AG10803 (cell line): ENCODE measurements at places on chromosomes 4 and X.

GRCh38 chr4:101262683-101263082 is 84.6 kb downstream of the PPP3CA start:
- DNase-seq, result no peak

DNA sequence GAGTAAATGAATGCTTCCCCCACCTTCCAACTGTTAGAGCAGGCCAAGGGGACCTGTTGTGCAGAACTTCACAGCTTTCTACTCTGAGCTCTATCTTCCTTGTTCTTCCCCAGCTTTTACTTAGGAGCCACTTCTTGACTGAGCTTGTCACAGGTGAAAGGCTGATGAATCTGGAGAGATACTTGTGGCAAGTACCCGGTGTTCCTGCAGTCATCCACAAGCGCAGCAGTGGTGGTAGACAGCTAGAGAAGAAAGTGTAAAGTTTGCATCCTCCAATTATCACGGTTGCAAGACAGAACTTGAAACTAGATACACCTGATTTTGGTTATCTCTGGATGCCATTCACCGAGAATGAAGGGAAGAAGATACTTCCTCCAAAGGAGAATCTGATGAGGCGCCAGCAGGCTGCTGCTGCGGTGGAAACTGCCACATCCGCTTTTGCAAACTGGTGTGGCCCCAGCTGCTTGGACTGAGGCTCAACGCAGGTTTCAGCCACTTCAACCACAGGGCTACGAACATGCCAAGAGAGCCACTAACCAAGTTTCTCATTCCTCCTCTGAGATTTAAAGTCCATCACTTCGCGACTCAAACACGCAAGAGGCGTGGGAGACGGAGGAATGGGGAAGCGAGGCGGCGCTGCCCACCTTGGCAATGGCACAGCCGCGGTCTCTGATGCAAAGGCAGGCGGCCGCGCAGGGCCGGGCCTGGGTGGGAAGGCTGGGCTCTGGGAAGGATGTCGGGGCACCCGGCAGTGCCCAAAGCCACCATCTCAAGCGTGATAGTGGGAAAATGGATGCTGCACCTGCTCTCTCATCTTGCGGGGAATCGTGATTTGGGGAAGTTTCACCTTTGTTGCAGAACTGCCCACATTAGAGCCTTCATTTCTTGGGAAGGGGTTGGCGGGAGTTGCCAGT is 1.3 kb upstream of the FHIP1A start:
- DNase-seq, result peak; percentile 43

DNA sequence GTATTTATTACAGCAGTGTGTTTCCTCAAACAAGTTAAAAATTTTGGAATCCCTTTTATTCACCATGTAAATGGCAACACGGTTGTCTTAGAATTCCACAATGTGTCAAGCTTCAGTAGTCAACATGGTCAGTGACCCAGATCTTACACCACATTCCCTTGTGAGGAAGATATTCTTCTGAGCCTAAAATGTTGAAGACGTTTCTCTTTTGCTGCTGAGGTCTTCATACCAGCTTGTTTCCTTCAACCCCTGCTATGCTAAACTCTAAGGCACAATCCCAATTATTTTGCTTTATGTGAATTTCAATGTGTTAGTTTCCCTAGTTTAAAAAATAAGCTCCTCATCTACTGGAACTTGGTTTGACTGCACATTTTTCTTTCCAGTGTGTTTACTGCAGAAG is 17.6 kb upstream of the LDB2 start:
- no peak for DNase-seq

DNA sequence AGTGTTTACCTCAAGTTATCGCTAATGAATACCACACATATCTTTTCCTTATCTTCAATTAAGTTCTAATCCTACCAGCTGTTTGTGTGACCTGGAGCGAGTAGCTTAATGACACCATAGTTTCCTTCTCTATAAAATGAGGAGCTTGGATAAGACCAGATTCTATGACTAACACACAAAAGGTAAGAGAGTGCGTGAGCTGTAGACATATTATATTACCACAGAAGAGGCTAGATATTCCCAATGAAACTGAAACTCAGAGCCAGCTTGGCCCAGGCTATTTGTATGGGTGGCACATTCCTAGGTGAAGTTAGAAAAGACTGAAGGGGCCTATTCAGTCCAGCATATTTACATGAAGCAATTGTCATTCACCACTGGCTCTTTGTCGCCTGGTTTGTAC is 30.2 kb downstream of the ASB5 start:
- no peak for DNase-seq

- DNase-seq, result no peak
Observed at GRCh38 chr4:23266401-23266800, 573.7 kb downstream of the GBA3 start.

DNA sequence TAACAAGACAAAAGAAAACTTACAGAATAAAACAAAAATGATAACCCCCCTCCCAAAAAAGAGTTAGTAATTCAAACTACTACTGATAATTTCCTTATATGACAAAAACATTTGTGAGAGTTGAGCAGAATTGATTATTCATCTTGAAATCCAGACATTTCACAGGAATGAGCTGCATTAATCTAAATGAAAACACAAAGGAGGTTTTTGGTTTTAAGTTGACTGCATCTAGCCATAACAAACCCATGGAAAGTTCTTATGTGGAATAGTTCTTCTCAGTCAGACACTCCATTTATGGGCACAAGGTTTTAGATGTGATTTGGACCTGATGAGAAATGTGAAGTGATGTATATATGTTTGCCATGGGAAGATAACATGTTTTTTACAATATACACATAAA is 95.4 kb downstream of the VCX2 start:
- no peak for DNase-seq

GRCh38 chr4:99934891-99935290 is 11.5 kb downstream of the DNAJB14 start:
- DNase-seq, result no peak
